WTC11 (cell line): ENCODE measurements at places on chromosomes 1 and 21.

DNA sequence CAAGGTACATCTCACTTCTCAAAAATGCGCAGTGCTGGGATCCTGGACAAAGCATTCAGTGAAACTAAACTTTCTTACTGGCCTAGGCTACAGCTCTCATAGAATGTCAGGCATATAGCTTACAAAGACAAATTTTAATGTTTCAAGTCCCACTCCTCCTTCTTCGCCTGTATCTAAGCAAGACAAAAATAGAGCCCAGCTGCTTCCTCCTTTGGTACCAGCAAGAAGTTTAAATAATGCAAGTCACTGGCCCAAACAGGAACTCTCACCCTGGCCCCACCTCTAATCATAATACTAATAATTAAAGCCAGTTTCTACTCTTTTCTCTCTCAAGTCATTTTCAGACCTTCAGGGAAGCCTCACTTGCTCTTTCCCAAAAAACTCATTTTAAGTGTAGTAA lies 1267.9 kb downstream of the MRPL39 start:
- no peak for DNase-seq

GRCh38 chr1:170262276-170262939 lies 116.6 kb downstream of the NTMT2 start:
- DNase-seq = no peak

DNA sequence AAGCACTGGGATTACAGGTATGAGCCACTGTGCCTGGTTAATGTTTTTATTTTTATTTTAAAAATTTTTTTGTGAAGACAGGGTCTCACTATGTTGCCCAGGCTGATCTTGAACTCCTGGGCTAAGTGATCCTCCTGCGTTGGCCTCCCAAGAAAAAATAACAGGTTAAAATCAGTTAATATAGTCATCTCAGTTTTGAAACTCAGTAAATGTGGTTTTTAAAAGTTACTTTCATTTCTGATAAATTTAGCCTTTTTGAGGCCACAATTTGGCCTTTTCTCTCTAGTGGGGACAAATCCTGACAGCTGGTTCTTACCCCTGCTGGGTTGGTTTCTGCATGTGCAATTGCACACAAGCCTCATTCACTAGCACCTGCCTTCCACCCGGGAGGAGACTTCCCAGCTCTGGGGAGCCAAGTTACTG lies 13.3 kb downstream of the PMF1 start:
- no peak for DNase-seq

GRCh38 chr1:11790880-11791715 lies 14.7 kb downstream of the MTHFR start:
- DNase-seq = no peak

- no peak for DNase-seq
These were observed 24.0 kb downstream of the RGS4 start for GRCh38 chr1:163093169-163093568.

GRCh38 chr1:98903726-98904125 lies 100.9 kb downstream of the PLPPR5 start:
- DNase-seq = no peak

DNA sequence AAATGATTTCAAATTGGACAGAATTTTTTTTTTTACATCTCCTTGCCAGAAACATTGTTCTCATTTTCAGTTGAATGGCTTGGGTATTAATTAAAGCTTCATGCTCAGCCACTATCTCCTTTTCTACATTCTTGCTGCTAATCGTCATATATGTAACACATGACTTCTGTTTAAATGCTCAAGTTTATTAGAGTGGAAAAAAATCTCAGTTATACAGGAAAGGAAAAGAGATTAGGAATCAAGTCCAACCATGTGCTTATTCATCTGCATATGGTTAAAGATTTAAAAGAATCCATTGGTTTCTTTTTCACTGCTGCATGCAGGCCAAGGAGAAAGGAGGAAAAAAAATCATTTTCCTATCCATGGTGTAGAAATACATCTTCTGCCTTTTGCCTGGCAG lies 47.3 kb upstream of the CNN3 start:
- no peak for DNase-seq
